NCI-H1105 treated with DMSO at 0.1 percent for 48 hours (cell line): ENCODE measurements at places on chromosomes 16 and 17.

- no peak for DNase-seq
Measured at GRCh38 chr17:36696805-36697204, 95.4 kb downstream of the MRM1 start.

GRCh38 chr17:21217346-21217745 is 3.4 kb upstream of the TMEM11 start:
- DNase-seq: no peak

GRCh38 chr17:81712468-81713003 is 452 bp downstream of the SLC25A10 start:
- DNase-seq: peak; percentile 6

- no peak for DNase-seq
Measured at GRCh38 chr16:67543582-67543981, 15.0 kb downstream of the RIPOR1 start.

DNA sequence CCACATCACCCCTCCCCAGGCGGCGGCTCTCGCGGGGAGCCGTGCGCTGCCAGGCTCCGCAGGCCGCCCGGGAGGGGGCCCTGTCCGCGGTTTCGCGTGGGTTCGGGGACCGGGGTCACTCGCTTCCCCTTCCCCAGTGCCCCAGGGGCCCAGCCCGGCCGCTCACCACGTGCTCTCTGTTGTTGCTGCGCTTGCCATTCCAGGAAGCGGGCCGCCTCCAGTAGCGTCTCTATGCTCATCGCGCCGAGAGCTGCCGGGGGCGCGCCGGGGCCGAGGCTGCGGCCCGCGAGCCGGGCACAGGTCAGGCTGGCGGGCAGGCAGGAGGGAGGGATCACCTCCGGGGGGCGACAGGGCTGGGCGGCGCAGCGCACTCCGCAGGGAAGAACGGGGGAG is 390 bp downstream of the MNT start:
- peak; percentile 8 for DNase-seq

GRCh38 chr17:75843577-75844529 is at the start of gene UNC13D:
UNC13D (minus strand) TSS chr17:75844404; CDS start chr17:75844337, 67 bp downstream.
- no peak for DNase-seq

DNA sequence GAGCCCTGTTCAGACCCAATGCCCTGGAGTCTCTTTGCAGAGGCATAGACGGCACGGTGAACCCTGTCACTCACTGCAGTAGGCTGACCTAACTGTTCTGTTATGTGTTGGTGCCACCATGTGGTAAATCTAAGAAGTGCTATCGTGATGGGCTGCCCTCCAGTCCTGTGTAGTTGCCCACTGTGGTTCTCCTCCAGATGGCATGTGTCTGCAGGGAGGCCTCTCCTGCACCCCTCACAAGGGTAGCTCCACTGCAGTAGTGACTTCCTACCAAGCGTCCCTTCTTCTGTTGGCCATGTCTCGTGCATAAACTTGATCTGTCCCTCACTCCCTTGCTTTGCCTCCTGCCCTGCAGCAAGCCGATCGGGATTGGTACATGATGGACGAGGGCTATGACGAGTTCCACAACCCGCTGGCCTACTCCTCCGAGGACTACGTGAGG is 5.8 kb downstream of the DHX38 start:
- peak; percentile 2 for DNase-seq

- no peak for DNase-seq
Measured at GRCh38 chr17:79911430-79912399, 72.5 kb upstream of the CBX4 start.

DNA sequence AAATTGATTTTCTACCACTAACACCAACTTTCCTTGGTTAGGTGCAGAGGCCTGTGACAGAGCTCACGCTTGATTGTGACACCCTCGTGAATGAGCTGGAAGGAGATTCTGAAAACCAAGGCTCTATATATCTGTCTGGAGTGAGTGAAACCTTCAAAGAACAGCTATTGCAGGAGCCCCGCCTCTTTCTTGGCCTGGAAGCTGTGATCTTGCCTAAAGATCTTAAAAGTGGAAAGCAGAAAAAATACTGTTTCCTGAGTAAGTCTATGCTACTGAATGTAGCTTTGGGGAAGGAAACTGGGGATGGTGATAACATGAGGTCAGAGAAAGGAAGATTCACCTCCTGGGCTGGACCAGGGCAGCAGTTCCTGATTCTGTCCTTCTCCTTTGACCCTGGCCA is 38.3 kb downstream of the REXO5 start:
- no peak for DNase-seq

GRCh38 chr16:52634104-52634503 is 87.2 kb upstream of the TOX3 start:
- DNase-seq: peak; percentile 27

DNA sequence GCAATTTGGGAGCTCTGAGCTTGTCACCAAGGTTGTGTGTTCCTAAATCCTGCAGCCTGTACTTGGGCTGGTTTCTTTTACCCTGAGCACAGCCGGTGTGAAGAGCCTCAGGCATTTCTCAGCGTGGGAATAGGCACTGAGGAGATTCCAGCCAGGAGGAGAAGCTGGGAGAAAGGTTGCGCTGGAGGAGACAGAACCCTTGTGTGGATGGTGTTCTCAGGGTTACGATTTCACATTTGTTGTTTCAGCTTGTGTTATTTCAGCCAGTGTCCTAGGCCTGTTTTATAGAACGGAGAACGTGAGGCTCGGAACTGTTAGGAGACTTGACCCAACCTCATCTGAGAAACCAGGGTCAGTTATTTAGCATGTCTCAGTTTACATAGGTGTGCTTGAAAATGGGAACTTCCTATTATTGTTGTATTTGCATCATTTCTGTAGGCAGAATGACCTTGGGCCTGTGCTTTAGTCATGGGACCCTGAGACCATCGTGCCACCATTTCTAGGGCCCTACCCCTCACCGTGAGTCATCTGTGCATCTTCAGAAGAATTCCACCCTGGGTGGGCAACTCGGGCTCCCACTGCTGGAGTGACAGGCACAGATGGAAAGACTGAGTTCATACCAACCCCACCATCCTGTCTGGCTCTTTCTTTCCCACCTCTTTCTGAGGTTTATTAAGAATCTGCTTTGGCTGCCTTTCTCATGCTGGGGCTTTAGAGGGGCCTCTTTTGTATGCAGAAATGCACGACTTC is 134.9 kb downstream of the MSI2 start:
- peak; percentile 83 for DNase-seq

DNA sequence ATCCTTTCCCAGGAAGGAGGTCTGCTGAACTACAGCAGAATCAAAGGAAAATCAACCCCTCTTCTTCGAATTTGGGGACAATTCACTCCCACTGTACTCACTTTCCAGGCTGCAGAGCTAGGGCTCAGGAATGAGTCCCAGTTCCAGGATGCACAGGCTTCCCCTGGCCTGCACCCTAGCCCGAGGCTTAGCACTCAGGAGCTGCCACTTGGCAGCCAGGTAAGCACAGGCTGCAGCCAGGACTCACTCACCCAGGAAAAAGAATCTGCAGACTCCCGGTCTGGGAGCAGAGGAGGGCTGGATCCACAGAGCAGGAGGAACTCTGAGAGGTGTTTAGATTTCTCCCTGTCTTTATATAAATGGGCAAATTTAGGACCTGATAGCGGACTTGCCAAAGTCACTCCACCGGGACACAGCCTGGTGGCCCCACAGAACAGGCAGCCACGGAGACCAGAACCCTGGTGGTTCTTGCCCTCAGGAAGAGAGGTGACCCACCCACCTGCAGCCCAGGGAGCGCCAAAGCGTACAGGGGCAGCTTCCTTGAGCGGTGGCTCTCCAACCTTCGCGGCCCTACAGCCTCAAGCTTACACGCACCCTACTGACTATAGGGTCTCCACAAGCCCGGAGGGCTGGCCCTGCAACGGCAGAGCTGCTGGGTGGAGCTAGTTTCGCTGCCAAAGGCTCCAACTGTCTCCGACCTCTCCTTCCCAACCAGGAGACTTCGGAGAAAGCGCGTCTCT is 4.8 kb downstream of the CBLN1 start:
- no peak for DNase-seq

DNA sequence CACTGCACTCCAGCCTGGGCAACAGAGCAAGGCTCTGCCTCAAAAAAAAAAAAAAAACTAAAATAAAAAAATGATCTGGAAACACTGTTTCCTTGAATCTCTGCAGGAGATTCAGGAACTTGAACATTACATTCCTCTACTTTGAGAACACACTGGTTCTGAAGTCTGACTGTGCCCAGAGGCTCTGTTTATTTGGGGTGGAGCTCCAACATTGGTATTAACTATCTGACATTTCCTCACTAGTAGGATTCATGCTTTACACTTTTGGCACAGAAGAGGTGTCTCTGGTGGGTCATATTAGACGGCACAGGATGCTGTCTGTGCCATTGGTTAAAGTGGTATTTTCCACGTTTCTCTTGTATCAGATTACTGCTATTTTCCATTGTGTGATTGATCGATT is 10.4 kb downstream of the SULT1A2 start:
- no peak for DNase-seq

GRCh38 chr16:3113765-3114479 is 1.5 kb downstream of the ZNF205 start:
- DNase-seq: no peak

- no peak for DNase-seq
Measured at GRCh38 chr17:77410470-77410869, 269.7 kb downstream of the SEC14L1 start.

DNA sequence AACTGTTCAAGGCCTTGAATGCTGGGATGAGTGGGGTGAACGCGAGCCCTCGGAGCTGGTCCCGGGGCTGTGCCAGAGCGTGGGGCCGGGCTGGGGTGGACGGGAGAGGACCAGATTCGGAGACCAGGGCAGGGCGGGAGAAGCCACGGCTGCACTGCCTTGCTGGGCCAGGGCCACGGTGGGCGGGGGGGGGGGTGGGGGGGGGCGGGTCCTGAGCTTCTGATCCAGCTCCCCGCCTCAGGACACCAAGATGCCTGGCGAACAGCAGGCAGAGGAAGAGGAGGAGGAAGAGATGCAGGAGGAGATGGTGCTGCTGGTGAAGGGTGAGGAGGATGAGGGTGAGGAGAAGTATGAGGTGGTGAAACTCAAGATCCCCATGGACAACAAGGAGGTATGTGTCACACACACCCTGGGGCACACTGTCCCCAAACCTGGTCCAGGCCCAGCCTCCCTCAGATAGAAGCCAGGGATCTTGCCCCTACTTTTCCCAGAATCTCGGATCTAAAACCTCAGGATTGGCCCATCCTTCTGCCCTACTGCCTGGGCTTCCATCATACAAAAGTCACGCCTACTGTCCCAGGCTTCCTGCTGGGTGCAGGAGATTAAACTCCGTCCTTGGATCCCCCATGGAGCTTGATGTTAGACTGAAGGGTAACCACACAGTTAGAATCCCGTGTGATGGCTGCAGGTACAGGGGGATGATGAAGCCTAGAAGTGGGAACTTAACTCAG is 563 bp downstream of the ZNF771 start:
- DNase-seq: peak; percentile 25

DNA sequence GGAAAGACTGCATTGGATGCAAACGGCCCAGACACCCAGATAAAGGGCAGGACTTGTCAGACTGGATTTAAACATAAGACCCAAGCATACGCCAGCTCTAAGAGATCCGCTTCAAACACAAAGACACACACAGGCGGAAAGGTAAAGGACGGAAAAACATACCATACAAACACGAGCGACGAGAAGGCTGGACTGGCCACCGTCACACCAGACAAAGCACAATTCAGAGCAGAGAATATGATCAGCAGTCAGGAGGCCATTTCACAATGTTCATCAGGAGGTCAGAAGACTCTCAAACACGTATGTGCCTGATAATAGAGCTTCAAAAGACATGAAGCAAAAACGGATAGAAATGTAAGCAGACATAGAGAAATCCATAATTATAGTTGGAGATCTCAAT is 84.9 kb upstream of the GNG13 start:
- DNase-seq: no peak

GRCh38 chr17:37094391-37094790 is 145.6 kb downstream of the AATF start:
- DNase-seq: no peak

DNA sequence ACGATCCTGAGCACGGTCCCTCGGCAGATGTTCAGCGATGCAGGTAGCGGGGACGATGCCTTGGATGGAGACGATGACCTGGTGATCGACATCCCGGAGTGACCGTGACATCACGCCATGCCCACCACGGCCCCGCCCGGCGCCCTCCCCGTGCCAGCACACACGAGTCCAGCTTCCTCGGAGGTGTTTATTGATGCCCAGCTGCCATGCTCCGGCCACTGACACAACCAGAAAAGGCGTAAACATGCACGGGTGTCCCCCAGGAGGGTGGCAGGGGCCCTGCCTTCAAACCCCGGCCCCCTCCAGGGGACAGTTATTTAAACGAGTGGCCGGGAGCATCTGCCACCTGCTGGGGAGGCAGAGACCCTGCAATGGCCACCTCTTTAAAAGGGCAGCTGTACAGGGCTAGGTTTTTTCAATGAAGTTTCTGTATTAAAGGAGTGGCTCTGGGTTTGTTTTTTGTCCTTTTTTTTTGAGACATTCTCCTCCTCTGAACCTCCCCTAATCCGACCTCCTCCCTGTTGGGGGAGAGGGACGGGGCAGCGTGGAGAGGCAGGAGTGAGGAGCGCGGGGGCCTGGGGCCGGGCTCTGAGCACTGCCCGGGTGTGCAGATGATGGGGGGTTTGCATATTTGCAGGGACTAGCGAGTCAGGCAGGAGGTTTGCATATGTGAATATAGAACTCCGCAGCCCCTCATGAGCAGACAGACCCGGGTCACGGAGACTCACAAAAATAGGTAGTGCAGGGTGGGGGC is 5.3 kb downstream of the DOC2A start:
- peak; percentile 53 for DNase-seq

DNA sequence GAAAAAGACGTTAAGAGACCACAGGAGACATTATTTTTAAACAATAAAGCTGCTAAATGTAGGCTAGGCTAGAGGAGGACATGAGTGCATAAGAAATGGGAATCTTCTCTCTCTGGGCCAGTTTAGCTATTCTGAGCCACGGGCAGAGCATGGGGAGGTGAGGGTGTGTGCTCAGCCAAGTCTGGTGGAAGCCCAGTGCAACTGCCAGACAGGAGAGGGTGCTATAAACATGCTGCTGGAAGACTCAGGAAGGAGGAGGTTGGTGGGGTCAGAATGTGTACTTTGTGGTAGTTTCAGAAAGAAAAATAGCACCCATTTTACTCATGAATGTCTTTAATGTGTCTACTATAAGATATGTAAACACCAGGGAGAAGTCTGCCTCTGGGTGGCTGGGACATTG is 5.9 kb upstream of the SDK2 start:
- no peak for DNase-seq

DNA sequence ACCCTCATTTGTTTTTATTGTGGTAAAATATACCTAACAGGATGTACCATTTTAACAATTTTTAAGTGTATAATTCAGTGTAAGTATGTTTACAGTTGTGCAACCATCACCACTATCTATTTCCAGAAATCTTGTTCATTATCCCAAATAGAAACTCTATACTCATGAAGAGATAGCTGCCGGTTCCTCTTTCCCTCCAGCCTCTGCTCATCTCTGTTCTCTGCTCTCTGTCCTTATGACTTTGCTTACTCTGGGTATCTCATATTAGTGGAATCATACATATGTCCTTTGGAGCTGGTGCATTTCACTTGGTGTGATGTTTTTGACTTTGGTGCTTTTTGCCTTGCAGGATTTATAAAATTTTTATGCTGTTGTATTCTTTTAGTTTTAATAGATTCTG is 19.4 kb downstream of the CYLD start:
- DNase-seq: no peak
